ENCODE measurements at places on chromosomes 11 and 22.

DNA sequence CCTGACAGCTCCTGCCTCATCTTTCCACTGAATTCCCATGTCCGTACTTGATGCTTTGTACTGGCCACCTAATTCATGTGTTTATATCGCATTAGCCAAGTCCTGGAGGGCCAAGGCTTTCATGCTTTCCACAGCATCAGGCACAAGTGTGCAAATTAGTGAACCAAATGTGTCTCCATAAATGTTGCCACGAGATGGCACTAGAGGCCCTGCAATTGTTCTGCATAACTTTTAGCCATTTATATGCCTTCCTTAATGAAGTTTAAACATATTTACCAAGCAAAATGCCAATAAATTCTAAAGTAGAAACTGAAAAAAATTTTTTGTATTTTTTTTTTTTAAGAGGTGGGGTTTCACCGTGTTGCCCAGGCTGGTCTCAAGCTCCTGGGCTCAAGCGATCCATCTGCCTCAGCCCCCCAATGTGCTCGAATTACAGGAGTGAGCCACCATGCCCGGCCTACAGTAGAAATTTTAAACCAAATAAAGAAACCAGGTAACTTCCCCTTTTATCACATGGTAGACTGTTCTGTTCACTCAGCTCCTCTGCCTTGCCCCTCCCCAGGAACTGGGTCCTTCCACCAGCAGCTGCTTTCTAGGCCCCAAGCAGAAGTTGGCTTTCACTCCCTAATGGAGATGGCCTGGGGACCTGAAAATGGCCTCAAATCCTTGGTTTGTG, 20.8 kb upstream of the IL18BP start:
- peak; percentile 5 for DNase-seq

DNA sequence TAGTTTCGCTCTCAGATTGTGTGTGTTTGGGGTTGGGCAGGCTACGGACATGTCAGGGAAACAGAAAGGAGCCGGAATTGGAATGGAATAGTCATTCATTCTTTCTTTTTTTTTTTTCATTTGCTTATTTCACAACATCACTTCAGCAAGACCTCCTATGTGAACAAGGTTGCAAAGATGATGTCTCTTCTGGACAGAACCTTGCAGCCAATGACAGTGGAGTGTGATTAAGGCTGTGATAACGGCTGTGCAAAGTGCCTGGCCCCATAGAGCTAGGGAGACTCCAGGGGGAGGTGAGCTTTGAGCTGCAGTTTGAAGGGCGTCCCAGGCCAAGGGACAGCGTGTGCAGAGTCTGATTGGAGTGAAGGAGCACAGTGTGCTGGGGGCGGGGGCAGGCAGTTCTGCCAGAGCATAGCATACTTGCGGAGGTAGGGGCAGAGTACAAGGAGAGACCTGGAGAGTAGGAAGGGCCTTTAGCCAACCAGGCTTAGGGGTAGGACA, 3.4 kb downstream of the TIGD3 start:
- no peak for DNase-seq

DNA sequence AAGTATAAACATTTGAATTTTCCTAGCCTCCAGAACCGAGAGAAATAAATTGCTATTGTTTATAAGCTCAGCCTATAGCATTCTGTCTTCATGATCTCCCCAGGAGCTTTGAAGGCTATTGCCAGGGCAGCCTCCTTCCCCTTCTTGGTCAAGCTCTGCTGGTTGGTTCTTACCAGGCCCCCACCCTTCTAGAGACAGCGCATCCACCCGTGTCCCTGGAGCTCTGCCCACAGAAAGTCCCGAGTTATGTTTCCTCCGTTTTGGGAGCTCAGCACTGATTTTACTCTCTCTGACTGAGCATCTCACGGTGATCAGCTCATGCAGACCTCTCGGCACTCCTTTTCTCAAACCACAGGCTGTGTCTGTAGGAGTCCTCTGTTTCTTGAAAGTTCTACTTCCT, 123.8 kb upstream of the SORL1-AS1 start:
- no peak for DNase-seq

DNA sequence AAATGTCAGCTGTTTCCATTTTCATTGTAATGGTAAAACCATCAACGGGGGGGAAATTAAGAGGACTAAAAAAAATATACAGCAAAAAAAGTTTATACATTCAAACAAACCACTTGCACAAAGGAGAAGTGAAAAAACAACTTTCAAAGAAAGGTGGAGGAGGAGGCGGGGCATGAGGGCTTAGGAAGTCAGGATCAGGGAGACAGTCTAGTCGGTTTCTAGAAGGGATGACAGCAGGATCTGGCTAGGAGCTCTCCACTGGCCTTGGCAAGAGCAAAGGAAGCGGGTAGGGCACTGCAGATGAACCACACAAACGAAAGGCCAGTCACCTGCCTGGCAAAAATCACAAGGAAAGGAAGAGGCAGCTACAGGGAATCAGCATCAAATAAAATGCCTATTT, 31.0 kb downstream of the NAP1L4 start:
- no peak for DNase-seq

DNA sequence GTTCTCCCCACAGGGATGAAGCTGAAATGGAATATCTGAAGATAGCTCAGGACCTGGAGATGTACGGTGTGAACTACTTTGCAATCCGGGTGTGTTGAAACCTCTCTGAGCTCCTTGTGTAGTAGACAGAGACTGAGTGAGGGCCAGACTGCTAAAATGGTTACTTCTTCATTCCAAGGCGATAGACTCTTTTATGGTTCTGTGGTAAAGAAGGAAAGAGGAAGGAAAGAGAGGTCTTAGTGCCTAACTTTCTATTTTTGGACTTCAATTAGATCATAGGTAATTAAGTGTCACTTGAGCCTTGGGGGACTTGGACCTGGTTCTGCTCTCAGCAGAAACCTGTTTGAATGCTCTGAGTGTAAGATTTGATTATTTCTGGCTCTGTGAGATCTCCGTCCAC, 54.7 kb downstream of the NF2 start:
- no peak for DNase-seq

- DNase-seq = no peak
These were observed 4.4 kb downstream of the C11orf42 start for GRCh38 chr11:6209801-6210200.

Data from NCI-H2227 treated with DMSO at 0.1 percent for 48 hours (cell line).